ENCODE measurements at places on chromosomes 5 and 9. TPM values are rescaled to one million over a fixed set of nuclear protein-coding genes. Genes with fewer than 3 reads are reported as not detected.

GRCh38 chr9:8643896-8644295, 844.3 kb upstream of the DMAC1 start:
- no peak overlapping the region for H3K27ac ChIP-seq
- no peaks in the 10 kb centered on the region for H3K27me3 ChIP-seq
- DNase-seq, result no peak
- H3K36me3 ChIP-seq, result no peaks in the 10 kb centered on the region
- H3K4me1 ChIP-seq, result no peaks in the 10 kb centered on the region

- no peak overlapping the region for H3K4me3 ChIP-seq
- no peak overlapping the region for H3K27ac ChIP-seq
- H3K27me3 ChIP-seq, result no peaks in the 10 kb centered on the region
- no peak for DNase-seq
- H3K36me3 ChIP-seq, result no peaks in the 10 kb centered on the region
These were observed 19.0 kb upstream of the PSIP1 start for GRCh38 chr9:15529566-15530324.

GRCh38 chr5:175092691-175093090, 351.3 kb downstream of the DRD1 start:
- no peaks in the 10 kb centered on the region for H3K36me3 ChIP-seq
- H3K4me1 ChIP-seq, result no peaks in the 10 kb centered on the region
- no peaks in the 10 kb centered on the region for H3K27me3 ChIP-seq
- no peak for DNase-seq
- no peak overlapping the region for H3K27ac ChIP-seq
- no peak overlapping the region for H3K4me3 ChIP-seq

DNA sequence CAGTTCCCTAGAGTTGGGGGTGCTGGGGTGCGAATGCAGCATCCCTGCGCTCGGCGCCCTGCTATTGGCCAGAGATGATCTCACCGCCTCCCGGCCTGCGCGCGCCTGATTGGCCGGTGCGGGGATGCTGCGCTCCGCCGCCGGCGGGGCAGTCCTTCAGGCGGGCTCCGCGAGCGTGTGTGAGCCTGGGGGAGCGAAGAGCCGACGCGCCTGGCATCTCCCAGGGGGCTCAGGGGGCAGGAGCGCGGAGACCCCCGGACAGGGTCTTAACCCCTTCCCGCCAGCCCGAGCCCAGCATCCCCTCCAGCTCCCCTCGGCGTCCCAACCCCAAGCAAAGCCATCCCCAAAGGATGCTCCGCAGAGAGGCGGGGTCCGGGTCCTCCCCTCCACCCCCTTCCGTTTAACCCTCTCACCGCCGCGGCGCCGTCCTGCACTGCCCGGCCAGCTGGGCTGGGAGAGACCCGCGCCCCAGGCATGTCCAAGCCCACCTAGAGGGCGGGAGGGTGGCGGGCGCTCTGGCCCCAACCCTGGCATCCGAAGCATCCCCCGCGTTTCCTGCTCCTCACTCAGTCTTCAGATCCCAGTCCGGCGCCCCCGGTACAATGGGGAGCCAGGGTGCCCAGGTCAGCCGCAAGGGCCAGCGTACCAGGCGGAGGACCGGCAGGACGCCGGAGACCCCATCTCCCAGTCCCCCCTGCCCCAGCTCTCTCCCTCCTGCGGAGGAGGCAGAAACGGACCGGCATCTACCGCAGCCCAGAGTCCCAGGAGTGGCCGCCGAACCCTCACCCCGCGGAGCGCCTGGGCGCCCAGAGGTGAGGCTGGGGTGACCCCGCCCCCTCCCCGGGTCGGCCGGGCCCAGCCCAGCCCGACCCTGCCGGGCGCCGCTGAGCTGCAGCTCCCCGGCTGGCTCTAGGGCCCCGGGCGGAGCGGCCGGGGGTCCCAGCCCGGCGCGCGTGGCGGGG, 19.3 kb upstream of the TOR2A start:
- H3K27me3 ChIP-seq, result no peaks in the 10 kb centered on the region
- no peaks in the 10 kb centered on the region for H3K4me1 ChIP-seq
- H3K27ac ChIP-seq, result no peak overlapping the region
- H3K4me3 ChIP-seq, result no peak overlapping the region

The GCNT1 gene
- total RNA-seq, result 10.4 TPM

GRCh38 chr9:9212963-9213362, 1399.8 kb downstream of the PTPRD start:
- H3K36me3 ChIP-seq, result no peaks in the 10 kb centered on the region
- H3K4me3 ChIP-seq, result no peak overlapping the region
- H3K27me3 ChIP-seq, result no peaks in the 10 kb centered on the region

The TXNDC8 gene
- total RNA-seq, result not detected

The LSM11 gene
- 1.5 TPM for total RNA-seq

- no peaks in the 10 kb centered on the region for H3K36me3 ChIP-seq
- no peak for DNase-seq
- H3K27ac ChIP-seq, result no peak overlapping the region
- peaks cover 10% of the 10 kb centered on the region for H3K4me1 ChIP-seq
- no peak overlapping the region for H3K4me3 ChIP-seq
These were observed 12.6 kb upstream of the FYB1 start for GRCh38 chr5:39231705-39232525.

DNA sequence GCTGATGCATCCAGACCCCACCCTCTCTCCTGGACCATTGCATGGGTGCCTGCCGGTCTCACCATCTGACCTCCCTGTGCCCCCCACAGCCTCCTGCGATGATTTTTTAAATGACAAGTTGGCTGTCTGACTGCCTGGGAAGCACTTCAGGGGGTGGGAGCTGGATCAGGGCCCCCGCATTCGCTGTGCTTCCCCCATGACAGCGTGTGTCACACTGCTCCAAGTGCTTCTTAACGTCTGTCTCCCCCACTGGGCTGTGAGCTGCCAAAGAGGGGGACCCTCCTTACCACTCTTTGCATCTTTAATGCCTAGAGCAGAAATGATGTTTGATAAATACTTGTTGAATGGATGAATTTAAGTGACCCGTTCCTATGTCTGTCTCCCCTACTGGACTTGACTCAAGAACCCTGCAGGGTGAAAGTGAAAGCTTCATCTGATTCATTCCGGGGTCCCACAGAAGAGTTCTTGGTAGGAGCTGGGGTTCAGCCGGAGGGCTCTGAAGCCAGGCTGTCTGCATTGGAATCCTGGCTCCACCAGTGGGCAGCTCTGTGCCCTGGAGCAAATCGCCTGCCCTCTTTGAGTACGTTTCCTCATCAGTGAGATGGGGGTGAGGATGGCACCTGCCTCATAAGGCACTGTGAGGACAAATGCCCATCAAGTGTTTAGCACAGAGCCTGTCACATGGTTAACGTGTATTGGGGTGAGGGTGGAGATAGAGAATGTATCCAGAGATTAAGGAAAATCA, 7.6 kb upstream of the EGR1 start:
- H3K27me3 ChIP-seq, result no peaks in the 10 kb centered on the region
- H3K36me3 ChIP-seq, result no peaks in the 10 kb centered on the region
- H3K27ac ChIP-seq, result no peak overlapping the region
- DNase-seq, result no peak
- peaks cover 28% of the 10 kb centered on the region for H3K4me1 ChIP-seq
- H3K4me3 ChIP-seq, result no peak overlapping the region

DNA sequence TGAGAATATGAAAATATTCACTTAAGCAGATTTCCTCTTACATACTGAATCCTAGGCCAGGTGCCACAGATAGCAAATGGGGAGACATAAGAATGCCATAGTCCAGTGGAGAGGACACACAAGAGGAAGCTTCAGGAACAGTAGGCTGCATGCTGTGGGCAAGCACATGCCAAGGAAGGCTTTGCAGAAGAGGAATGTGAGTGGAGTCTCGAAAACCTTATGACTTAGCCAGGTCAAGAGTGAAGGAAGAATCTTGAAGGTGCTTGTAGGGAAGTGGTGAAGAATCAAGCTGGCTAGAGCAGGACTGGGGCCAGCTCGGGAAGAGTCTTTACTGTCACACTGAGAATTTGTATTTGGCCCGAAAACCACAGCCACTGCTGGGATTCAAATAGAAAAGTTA, 20.4 kb downstream of the RPS23 start:
- H3K4me1 ChIP-seq, result no peaks in the 10 kb centered on the region
- no peaks in the 10 kb centered on the region for H3K27me3 ChIP-seq
- no peaks in the 10 kb centered on the region for H3K36me3 ChIP-seq
- H3K27ac ChIP-seq, result no peak overlapping the region
- H3K4me3 ChIP-seq, result no peak overlapping the region
- DNase-seq, result no peak

GRCh38 chr5:171978016-171978415, 28.4 kb downstream of the FBXW11 start:
- no peak for DNase-seq
- peaks cover 8% of the 10 kb centered on the region for H3K36me3 ChIP-seq
- no peak overlapping the region for H3K4me3 ChIP-seq
- H3K4me1 ChIP-seq, result no peaks in the 10 kb centered on the region
- H3K27me3 ChIP-seq, result no peaks in the 10 kb centered on the region
- H3K27ac ChIP-seq, result no peak overlapping the region

GRCh38 chr5:36026706-36027465, 35.7 kb upstream of the UGT3A1 start:
- no peak overlapping the region for H3K4me3 ChIP-seq
- no peak overlapping the region for H3K27ac ChIP-seq
- H3K27me3 ChIP-seq, result no peaks in the 10 kb centered on the region
- H3K36me3 ChIP-seq, result no peaks in the 10 kb centered on the region

- peaks cover 75% of the 10 kb centered on the region for H3K36me3 ChIP-seq
- DNase-seq, result no peak
These were observed 51.5 kb downstream of the MTMR12 start for GRCh38 chr5:32261198-32261597.

- H3K4me3 ChIP-seq, result no peak overlapping the region
- H3K27ac ChIP-seq, result no peak overlapping the region
- H3K36me3 ChIP-seq, result no peaks in the 10 kb centered on the region
- H3K27me3 ChIP-seq, result no peaks in the 10 kb centered on the region
- no peaks in the 10 kb centered on the region for H3K4me1 ChIP-seq
These were observed 41.5 kb upstream of the LARP1 start for GRCh38 chr5:154713615-154714125.

GRCh38 chr5:19487480-19487879, 500.5 kb downstream of the CDH18 start:
- no peaks in the 10 kb centered on the region for H3K36me3 ChIP-seq
- no peaks in the 10 kb centered on the region for H3K4me1 ChIP-seq
- H3K27me3 ChIP-seq, result no peaks in the 10 kb centered on the region
- no peak overlapping the region for H3K4me3 ChIP-seq

The DIRAS2 gene
- total RNA-seq, result not detected

DNA sequence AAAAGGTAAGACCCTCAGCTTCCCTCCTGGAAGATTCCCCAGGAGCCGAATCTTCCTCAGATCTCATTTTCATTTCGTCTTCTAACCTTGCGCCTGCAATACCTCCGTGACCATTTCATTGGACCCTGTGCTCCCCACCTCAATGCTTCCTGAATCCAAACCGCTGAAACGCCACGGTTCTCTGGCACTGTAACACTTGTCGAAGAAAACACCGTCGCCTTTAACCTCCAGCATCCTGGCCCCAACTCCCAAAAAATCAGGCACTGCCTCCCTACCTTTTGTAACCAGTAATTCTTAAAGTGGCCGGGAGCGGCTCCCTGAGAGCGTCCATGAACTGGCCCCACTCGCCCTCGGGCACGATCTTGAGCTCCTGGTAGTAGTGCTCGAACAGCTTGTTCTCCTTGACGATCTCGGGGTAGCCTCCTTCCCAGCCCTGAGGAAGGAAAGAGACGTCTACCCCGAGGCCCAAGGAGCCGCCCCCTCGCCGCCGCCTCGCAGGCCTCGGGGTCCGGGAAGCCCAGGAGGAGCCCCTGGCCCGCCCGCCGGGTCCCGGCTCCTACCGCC, 438 bp downstream of the NSUN2 start:
- H3K27ac ChIP-seq, result peak overlapping the region; percentile 90
- H3K4me3 ChIP-seq, result peak overlapping the region; percentile 90
- peaks cover 28% of the 10 kb centered on the region for H3K4me1 ChIP-seq
- peaks cover 32% of the 10 kb centered on the region for H3K36me3 ChIP-seq
- no peak for DNase-seq
- no peaks in the 10 kb centered on the region for H3K27me3 ChIP-seq

The SPINK6 gene
- total RNA-seq, result not detected

GRCh38 chr5:89849830-89850512, 559.6 kb downstream of the CETN3 start:
- no peak overlapping the region for H3K4me3 ChIP-seq
- no peak overlapping the region for H3K27ac ChIP-seq
- H3K27me3 ChIP-seq, result no peaks in the 10 kb centered on the region
- no peaks in the 10 kb centered on the region for H3K4me1 ChIP-seq
- H3K36me3 ChIP-seq, result no peaks in the 10 kb centered on the region
- DNase-seq, result no peak

GRCh38 chr9:120918931-120919842, 7.4 kb downstream of the TRAF1 start:
- no peaks in the 10 kb centered on the region for H3K27me3 ChIP-seq
- DNase-seq, result no peak

- DNase-seq, result no peak
- H3K27me3 ChIP-seq, result no peaks in the 10 kb centered on the region
- no peaks in the 10 kb centered on the region for H3K4me1 ChIP-seq
- H3K4me3 ChIP-seq, result no peak overlapping the region
- no peaks in the 10 kb centered on the region for H3K36me3 ChIP-seq
- no peak overlapping the region for H3K27ac ChIP-seq
These were observed 135.2 kb upstream of the PRDM9 start for GRCh38 chr5:23372177-23372576.

DNA sequence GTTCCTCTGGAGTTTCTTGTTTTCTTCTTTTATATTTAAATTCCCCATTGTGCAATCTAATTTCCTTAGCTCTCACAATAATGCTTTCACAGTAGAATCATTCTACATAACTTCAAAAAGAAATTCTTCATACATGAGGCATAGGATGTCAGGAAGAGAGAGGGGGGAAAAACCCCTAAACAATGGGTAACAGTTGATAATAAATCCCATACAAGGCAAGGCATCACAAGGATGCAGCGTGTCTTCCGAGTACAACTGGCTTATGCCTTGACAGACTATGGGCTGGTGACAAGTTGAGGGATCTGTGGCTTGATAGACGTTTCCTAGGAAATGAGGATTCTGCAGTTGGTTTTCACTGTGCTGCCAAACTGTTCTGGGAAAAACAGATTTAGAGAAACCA, 247.4 kb downstream of the ARL15 start:
- H3K4me3 ChIP-seq, result no peak overlapping the region
- no peaks in the 10 kb centered on the region for H3K36me3 ChIP-seq
- no peak for DNase-seq
- H3K27me3 ChIP-seq, result no peaks in the 10 kb centered on the region
- no peak overlapping the region for H3K27ac ChIP-seq

The ASS1 gene
- total RNA-seq, result not detected

The ADAMTSL1 gene
- not detected for total RNA-seq

DNA sequence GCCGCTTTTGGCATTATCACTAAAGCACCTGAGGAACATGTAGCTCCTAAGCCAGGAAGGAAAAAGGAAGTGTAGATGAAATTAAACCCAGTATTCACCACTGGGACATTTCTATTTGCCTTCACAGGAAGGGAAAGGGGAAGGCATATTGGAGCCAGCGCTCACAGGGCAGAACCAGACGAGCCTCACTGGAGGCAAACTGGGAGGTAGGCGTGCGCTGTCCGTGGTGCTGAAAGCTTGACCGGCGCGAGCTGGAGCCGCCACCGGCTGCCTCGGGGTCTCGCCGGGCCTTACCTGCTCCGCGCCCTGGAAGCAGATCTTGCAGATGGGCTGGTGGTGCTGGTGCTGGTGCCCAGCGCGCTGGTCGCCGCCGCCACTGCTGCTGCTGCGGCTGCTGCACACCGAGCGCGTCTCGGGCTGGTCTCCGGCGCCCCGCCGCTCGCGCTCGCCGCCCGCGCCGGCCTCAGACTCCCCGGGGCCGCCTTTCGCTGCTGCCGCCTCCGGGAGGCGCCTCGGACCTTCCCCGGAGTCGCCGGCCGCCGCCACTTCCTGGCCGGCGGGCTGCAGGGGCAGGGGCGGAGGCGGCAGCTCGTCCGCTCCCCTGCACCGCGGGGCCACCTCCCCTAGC, 732 bp downstream of the MARCHF11 start:
- H3K36me3 ChIP-seq, result no peaks in the 10 kb centered on the region
- no peak overlapping the region for H3K27ac ChIP-seq
- no peak overlapping the region for H3K4me3 ChIP-seq
- DNase-seq, result no peak
- H3K4me1 ChIP-seq, result no peaks in the 10 kb centered on the region

The F2RL2 gene
- total RNA-seq, result not detected

All from CD4-positive, CD25-positive, alpha-beta regulatory T cell (primary cell).